ENCODE measurements at places on chromosomes 13 and 19. TPM values are rescaled to one million over a fixed set of nuclear protein-coding genes. Genes with fewer than 3 reads are reported as not detected.
A peak's percentile ranks its signal among the peaks of the same experiment; 100 is the strongest.

SULT2A1 gene
- not detected for total RNA-seq

DNA sequence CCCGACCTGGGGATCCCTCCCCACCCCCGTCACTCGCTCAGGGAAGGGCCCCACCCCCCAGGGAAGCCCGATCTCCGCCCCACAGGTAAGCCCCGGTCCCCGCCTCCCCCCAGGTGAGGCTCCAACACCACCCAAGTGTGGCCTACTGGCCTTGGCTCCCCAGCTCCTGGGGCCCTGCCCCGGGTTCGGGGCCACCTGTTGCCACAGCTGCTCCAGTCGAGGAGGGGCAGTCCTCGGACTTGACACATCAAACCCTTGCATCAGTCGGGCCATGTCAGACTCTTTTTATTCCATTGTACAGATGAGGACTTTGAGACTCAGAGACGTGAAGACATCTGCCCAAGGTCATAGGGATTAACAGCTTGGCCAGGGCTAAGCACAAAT, 512 bp downstream of the CC2D1A start:
- DNase-seq, result no peak

DNA sequence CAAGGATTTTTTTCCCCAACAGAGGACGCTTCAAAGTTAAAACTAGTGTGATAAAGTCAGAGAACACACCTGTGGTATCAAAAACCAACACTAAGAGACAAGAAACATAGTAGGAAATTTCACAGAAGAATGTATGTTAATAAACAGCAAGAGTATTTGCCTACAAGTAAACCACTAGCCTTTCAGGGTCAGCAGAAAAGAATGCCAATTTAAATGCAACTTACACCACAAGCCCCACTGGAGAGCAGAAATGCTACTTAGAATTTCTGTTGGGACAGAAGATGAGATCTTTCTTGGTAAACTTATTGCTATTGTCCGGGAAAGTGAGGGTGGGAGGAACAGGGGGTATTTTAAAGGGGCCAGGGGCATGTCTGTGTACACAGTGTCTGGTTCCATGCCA, 68.6 kb downstream of the STK24 start:
- no peak for DNase-seq

CASP14 gene
- total RNA-seq, result not detected

CPAMD8 gene
- 13.3 TPM for total RNA-seq

DNA sequence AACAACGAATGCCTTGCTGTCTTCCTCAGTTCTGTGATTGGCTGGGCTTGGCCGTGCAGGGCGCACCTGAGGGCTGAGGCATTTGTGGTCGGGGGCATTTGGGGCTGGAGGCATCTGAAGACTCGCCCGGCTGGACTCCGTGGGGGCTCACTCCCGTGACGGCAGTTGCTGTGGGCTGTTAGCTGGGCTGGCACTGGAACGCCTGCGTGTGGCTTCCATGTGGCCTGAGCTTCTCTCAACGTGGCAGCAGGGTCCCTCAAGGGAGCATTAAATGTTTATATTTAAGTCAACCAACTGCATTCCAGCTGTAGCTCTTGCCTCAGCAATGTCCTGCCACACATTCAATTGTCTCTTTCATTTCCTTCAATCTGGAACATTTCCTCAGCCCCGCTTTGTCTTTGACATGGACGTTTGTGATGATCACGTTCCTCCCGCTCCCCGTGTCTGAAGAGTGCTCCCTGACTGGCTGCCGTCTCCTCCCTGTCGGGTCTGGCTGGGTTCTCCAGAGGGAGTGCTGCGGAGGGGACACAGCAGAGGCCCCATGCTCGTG, 21.0 kb downstream of the CCDC8 start:
- DNase-seq, result peak; percentile 65
